ENCODE measurements at places on chromosomes 7 and 10.

- DNase-seq: no peak
Observed at GRCh38 chr10:44948642-44949041, 11.0 kb upstream of the RASSF4 start.

GRCh38 chr7:159147246-159147645, 2.6 kb upstream of the VIPR2 start:
- DNase-seq: no peak

GRCh38 chr7:45036796-45037195, 36.8 kb downstream of the CCM2 start:
- no peak for DNase-seq

DNA sequence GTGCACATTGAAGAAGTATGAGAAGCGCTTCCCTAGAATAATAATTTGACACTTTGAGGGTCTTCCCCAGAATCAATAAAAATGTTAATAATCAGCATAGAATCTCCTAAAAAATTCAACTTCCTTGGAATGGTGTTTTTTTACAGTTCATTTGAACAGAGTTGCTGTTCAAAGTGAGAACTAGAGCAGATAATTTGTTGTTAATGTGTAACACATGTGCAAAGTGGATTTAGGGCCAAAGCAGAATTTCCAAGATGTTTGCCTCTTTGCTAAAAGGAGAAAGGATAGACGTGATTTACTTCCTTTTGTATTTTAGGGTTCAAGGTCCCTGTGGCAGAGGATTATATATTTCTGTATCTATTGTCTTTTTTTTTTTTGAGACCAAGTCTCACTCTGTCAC, 73.8 kb downstream of the ZNF277 start:
- DNase-seq: no peak

- no peak for DNase-seq
Observed at GRCh38 chr7:85750454-85750949, 563.6 kb upstream of the SEMA3D start.

DNA sequence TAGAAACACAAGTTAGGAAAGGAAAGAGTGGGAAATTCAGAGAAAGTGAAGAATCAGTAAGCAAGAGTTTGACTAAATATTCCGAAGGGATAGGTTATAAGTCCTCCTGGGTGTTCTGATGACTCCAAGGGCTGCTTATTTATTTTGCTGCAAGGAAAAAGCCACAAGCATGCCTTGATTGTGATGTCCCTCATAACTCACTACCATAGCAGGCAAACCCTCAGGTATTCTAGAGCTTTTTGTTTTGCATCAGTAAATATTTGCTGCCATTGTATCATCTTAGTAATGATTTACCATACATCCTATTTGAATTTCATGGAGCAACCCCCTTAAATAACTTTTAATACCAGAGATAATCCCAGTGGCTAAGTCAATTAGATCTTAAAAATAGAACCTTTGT, 688.1 kb downstream of the SUGCT start:
- no peak for DNase-seq

GRCh38 chr7:150388709-150389531, 9.8 kb downstream of the ZNF775 start:
- no peak for DNase-seq

DNA sequence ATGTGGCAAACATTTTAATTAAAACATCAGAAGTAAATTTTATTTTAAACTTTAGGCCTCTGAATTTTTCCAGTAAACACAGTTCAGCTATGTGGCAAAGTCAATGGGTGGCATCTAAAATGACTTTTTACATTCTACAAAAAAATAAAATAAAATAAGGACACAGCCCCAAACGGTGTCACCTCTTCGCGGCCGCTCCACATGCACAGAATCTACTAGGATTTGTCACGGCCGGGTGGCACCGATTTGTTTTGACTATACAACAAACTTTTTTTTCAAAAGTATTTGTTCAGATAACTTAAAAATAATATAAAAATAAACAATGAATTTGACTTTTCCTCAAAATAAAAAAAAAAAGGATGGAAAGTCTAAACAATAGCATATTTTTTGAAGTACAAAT, 127.8 kb downstream of the EBF3 start:
- no peak for DNase-seq

DNA sequence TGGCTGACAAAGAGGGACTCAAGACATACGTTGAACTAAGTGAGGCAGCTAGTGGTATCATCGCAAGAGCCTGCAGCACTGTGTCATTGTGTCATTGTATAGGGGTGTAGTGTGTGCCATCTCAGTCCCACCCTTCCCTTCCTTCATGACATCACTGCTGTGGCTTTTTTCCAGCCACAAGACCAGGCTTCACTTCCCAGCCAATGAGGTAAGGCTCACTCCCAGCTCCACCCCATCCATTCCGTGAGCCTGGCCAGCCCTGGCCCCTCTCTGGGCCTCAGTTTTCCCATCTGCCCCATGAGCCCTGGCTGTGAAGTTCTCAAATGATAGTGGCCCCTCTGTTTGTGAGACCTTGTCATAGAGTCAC, 134.3 kb upstream of the ZMIZ1 start:
- no peak for DNase-seq

- no peak for DNase-seq
Observed at GRCh38 chr10:4217187-4217586, 432.2 kb upstream of the KLF6 start.

GRCh38 chr7:67863911-67864310, 867.3 kb downstream of the TYW1 start:
- no peak for DNase-seq

- no peak for DNase-seq
Observed at GRCh38 chr10:14235566-14236195, 95.0 kb downstream of the FRMD4A start.

GRCh38 chr10:78436222-78436573, 402.5 kb downstream of the RPS24 start:
- no peak for DNase-seq

- DNase-seq: no peak
Observed at GRCh38 chr10:725786-726185, 36.3 kb upstream of the DIP2C start.

- no peak for DNase-seq
Observed at GRCh38 chr7:8818406-8818805, 385.0 kb downstream of the NXPH1 start.

GRCh38 chr10:75497997-75498883, 66.8 kb downstream of the LRMDA start:
- no peak for DNase-seq

- DNase-seq: no peak
Observed at GRCh38 chr10:26372513-26373354, 65.4 kb upstream of the APBB1IP start.

GRCh38 chr7:76396864-76397263, 12.6 kb downstream of the SSC4D start:
- no peak for DNase-seq

DNA sequence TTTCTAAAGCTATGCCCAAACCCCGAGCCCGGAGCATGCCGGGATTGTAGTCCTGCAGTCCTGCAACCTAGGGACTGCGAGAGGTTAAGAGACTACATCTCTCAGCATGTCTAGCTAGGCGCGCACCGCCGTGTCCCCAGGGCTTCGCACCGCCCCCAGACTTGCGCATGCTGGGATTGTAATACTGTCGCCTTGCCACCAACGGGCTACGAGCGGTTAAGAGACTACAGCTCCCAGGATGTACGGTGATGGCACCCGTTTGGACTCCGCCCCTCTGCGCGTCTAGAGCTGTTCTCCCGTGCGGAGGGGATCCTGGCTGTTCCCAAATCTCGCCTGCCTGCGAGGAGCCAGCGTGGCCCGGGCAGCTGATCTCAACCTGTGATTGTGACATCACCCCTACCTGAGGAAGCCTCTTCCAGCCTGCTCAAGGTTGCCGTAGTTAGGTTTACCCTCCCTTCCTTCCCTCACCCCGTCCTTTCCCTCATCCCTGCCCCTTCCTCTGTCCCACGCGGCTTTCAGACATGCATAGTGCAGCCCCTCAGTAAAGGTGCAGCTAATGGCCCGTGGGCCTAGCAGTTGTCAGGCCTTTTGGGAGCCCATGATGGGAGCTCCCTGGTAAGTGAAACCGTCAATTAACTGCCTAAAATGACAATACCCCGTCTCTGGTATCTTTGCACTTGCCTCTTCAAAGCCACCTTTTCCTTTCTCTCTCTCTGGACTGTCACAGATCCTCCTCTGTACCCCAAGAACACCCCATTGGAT, 6.3 kb upstream of the ZNF736 start:
- peak; percentile 91 for DNase-seq

- no peak for DNase-seq
Observed at GRCh38 chr7:124801330-124801895, 35.8 kb upstream of the GPR37 start.

DNA sequence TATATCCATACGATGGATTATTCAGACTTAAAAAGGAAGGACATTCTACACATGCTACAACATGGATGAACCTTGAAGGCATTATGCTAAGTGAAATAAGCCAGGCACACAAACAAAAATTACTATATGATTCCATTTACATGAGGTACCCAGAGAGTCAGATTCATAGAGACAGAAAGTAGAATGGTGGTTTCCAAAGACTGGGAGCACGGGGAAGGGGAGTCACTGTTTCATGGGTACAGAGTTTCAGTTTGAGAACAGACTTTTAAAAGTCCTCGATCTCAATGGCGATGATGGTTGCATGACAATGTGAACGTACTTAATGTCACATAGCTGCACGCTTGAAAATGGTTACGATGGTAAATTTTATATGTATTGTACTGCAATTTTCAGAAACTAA, 39.3 kb downstream of the NUDCD3 start:
- DNase-seq: no peak

GRCh38 chr7:19011212-19011611, 106.2 kb downstream of the TWIST1 start:
- DNase-seq: no peak

DNA sequence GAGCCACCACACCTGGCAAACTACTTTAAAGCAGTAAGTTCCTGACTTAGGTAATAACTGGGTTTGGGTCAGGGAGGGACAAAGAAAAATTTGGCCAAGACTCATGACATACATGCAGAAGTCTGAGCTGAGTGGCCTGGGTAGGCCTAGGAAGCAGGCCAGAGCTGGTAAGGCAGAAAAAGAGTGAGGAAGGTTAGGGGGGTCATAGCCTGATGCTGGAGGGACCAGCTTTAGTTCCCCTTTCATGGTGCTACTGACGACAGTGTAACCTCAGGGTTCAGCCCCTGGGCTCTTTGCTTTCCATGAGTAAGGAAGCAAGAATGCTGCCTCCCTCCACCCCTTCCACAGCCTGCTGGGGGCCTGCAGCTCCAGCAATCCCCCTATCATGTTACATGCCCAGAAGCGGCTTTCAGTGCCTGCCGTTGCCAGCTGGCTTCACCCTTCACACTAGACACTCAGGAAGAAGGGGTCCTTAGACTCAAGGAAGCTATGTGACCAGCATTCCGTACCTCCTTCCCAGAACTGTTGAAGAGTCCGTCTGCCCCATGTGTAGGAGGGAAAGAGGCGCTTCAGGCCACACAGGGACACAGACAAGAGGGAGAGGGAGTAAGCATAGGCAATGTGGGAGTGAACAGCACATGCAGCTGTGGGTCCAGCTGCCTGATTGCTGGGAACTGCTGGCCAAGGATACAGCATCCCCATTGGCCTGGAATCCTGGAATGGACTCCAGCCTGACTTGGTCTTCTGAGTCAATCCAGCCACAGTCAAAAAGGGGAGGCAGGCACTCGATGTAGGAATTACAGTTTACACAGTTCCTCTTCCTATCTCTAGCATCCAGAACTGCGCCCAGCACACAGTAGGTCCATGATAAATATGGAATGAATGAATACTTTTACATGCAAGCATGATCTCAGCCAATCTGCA, 4.1 kb upstream of the PLAU start:
- no peak for DNase-seq

- no peak for DNase-seq
Observed at GRCh38 chr7:120201290-120201689, 71.7 kb upstream of the KCND2 start.

DNA sequence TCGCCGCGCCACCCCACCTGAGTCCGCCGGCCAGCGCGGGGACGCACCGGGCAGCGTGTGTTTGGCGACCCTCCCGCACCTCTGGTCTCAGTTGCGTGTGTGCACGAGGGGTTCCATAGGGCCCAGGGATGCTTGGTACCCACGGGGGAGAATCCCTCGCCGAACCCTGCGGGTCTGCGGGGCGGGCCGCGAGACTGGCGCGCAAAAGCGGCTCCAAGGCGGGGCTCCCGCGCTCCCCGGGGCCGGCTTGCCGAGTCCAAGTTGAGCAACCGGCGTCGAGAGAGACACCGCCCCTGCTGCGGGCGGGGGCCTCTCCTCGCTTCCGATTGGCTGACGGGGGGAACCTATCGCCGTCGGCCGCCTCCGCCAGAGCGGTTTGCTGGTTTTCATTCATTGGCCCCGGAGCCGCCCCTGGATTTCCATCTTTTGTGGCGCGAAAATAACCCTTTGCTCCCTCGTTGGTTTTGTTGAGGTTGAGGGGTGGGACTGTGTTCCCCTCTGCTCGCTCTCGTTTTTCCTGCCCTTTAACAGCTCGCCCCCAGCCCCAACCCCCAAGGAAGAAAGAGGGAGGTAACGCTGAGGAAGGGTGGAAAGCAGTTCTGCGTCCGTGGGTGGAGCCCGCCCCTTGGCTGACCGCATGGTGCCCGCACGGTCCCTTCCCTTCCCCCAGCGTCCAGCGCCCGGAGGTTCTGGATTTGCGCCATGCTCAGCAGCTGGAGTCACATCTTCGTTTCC, 4.0 kb upstream of the IGF2BP3 start:
- DNase-seq: peak; percentile 96

GRCh38 chr10:28744069-28744768, 66.9 kb downstream of the BAMBI start:
- no peak for DNase-seq

GRCh38 chr7:12570168-12570533, 369 bp upstream of the SCIN start:
- no peak for DNase-seq

GRCh38 chr7:93238748-93239147, 6.6 kb downstream of the VPS50 start:
- no peak for DNase-seq

GRCh38 chr10:47435081-47435480, 48.8 kb downstream of the ANXA8 start:
- DNase-seq: no peak

DNA sequence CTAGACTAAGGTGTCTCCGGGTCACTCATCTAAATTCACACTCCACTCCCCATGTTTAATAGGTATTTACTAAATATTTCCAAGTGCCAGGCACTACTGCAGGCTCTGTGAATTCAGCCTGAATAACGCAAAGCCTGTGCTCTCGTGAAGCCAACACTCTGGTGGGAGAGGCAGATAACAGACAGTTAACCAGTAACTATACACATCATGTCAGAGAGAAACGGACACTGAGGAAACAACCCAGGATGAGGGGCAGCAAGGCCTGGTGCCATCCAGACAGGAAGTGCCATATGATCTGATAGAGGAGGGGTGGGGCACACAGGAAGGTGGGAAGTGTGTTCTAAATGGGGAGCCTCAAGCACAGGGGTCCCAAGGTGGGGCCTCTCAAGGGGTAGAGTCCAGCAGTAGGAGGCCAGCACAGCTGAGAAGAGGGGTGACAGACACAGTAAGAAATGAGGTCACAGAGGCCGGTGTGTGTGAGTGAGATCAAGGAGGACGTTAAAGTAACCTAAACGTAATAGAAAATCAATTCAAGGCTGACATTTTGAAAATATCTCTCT, 85.3 kb downstream of the LARP4B start:
- no peak for DNase-seq

DNA sequence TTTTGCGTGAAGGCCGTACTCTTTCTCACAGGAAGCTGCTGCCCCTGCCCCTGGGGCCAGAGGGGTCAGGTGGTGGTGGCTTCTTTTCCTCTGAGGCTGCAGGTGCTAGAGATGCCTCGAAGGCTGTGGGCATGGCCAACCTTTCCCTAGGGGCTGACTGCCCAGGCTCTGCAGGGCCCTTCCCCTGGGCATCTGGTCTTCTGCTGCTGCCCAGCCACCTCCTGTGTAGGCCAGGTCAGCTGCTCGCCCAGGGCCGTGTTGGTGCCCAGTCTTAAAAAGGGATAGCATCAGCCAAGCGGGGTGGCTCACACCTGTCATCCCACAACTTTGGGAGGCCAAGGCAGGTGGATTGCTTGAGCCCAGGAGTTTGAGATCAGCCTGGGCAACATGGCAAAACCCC, 114.3 kb downstream of the FAM53B start:
- DNase-seq: no peak

All from NCI-H1436 (cell line).